ENCODE measurements at places on chromosomes 12 and 14. TPM values are rescaled to one million over a fixed set of nuclear protein-coding genes. Genes with fewer than 3 reads are reported as not detected.

Gene TC2N
- 28.5 TPM for total RNA-seq

Gene C12orf60
- total RNA-seq: 3.3 TPM

Gene LRRC10
- not detected for total RNA-seq

Gene KRT72
- total RNA-seq: 0.32 TPM

Gene TSPAN9
- total RNA-seq: not detected

Gene ADGRD1
- total RNA-seq: 0.65 TPM

Gene KRT1
- not detected for total RNA-seq

Gene SLC17A8
- not detected for total RNA-seq

Gene OAS1
- total RNA-seq: 26.8 TPM

Gene CISTR
- total RNA-seq: not detected

Gene CCDC85C
- 6.8 TPM for total RNA-seq

Gene NTS
- total RNA-seq: not detected

Gene ASB2
- 11.7 TPM for total RNA-seq

Gene MGST1
- not detected for total RNA-seq

Gene CD163
- total RNA-seq: not detected

Gene DUSP6
- total RNA-seq: 15.3 TPM

Gene RSRC2
- 116 TPM for total RNA-seq

Gene HELB
- 16.2 TPM for total RNA-seq

Gene PMEL
- total RNA-seq: 1.2 TPM

Gene PSMC1
- total RNA-seq: 101 TPM

Gene RAD51AP1
- 44.7 TPM for total RNA-seq

Gene APOLD1
- total RNA-seq: 5.7 TPM

Gene TMPO
- total RNA-seq: 324 TPM

Gene BDKRB1
- not detected for total RNA-seq

Gene YARS2
- 31.8 TPM for total RNA-seq

Gene SLC38A4
- not detected for total RNA-seq

Gene TAS2R42
- total RNA-seq: not detected

Gene DAD1
- 196 TPM for total RNA-seq

Gene KRT83
- not detected for total RNA-seq

Gene MLEC
- 79.4 TPM for total RNA-seq

Gene AQP2
- total RNA-seq: not detected

Gene NEUROD4
- not detected for total RNA-seq

Gene GSC
- not detected for total RNA-seq

All from activated CD8-positive, alpha-beta T cell treated with anti-CD3 and anti-CD28 coated beads for 36 hours (primary cell).